ENCODE measurements at places on chromosomes 5 and 9.

DNA sequence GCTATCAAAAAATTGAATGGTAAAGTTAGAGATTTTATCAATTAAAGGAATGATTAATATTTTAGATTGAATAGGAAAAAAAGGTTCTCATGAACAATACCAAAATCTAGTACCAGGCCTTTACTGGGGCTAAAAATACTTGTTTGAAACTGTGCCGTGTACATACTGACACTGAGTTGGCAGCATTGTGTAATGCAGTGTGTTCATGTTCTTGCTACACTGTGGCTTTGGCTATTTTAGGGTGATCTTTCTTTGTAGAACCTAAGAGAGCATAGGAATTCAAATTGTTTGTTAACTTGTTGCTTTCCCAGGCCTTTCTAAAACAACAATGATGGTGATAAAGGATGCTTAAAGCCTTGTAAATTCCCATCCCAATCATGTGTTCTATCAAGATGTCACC lies 80.9 kb downstream of the KIF4B start:
- no peak for DNase-seq

DNA sequence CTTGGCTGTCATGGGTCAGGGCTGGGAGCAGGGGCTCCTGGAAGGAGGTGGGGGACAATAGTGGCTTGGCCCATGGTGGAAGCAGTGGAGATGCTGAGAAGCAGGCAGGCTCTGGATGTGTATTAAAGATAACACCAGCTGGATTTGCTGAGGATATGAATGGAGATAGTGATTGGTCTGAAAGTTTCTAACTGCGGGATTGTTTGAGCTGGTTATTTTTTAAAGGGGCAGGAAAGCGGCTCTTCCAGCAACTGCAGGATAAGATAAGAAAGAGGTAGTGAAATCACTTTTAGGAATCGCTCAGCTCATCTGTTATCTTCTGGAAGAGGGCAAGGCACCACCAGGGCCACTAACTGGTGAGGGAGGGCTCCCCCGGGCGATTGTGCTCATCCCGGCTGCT lies 125.5 kb downstream of the TENT4A start:
- no peak for DNase-seq

- DNase-seq: no peak
Observed at GRCh38 chr5:134510970-134511795, 14.3 kb upstream of the JADE2 start.

- no peak for DNase-seq
Observed at GRCh38 chr9:94950579-94951323, 224.3 kb downstream of the AOPEP start.

DNA sequence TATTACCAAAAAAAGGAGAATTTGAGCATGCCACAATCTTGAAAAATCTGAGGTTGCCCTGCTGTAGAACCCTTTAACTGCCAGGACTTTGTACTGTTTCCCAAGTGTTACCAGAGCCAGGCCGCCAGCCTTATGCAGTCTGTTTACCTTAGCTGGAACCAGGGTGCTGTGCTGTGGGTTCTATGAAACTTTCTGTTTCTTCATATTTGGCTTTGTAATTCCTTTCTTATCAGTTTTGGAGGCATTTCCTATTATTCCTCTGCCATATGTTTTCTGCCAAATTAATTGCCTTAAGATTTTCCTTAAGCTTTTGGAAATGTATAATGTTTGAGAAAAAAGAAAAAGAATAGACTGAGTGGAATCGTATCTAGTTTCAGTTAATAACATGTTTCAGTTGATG lies 2.1 kb downstream of the S1PR3 start:
- no peak for DNase-seq

DNA sequence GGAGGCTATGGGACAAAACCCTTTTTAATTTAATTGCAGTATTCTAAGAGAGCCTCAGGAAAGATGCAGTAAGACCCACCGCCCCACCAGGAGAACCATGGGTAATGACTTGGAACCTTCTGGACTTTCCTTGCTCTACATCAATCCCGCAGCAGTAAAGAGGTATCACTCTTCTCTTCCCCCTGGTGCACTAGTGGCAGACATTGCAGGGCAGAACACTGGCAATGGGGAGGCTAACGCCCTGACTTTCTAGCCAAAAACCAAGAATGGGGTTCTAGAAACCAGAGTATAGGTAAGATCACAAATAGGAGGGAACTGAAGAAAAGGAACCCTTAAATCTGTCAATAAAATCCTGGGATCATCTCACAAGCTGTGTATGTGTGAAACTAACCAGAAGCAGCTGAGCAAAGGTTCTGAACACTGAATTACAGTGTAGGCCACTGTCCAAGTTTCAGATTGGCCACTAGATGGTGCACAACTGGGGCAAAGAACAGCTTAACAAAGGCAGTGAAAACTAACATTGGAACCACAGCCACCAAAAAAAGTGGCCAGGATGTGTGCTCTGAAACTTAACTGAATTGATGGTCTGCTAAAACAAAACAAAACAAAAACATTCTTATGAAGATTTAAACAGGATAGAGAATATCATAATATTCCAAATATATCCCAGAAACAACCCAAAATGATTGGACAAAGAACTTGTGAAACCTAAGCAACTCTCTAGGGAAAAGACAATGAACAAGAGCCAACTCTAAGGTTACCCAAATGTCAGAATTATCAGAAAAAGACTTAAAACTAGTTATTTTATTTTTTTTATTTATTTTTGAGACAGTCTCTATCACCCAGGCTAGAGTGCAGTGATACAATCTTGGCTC lies 6.6 kb upstream of the FAM151B start:
- DNase-seq: peak; percentile 67

- DNase-seq: no peak
Observed at GRCh38 chr5:38816083-38817030, 29.5 kb upstream of the OSMR start.

- DNase-seq: no peak
Observed at GRCh38 chr5:775961-776861, 8.3 kb downstream of the ZDHHC11B start.

DNA sequence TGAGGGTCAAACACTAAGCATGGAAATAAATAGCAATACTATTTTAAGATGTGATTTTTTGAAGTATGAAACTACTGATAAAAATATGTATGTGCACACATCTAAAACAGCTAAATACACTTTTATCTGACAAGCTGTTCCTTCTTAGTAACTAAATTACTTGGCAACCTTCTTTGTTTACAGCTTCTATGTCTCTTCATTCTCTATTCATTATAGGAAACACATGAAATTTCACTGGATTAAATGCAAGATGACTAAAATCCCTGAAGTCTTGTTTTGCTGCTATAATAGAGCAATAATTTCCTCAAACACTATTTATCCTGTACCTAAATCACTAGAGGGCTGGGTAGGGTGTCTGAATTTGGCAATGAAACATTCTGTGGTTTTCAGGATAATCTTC lies 11.7 kb downstream of the RICTOR start:
- no peak for DNase-seq

DNA sequence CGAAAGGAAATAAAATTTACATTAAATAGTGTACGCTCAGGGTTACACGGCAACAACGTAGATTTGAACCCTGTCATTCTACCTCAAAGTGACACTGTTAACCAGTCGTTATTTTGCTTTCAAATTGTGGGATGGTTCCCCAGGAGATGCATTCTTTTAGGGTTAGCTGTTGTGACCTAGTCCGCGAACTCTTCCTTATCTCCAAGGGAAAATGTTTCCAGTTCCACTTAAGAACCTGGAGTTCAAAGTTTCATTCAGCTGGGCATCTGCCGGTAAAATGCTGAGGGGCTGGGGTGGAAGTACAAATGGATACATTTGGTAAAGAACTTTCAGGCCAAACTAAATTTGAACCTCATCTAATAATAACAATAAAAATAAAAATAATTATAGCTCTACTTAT lies 264.6 kb downstream of the NR3C1 start:
- no peak for DNase-seq

DNA sequence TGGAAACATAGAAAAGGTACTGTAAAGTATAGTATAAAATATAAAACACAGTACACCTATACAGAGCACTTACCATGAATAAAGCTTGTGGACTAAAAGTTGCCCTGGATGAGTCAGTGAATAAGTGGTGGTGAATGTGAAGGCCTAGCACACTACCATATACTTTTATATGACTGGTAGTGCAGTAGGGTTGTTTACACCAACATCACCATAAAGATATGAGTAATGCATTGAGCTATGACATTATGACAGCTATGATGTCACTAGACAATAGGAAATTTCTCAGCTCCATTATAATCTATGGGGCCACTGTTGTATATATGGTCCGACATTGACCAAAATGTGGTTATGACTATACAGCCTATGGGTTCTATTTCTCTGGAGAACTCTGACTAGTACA lies 291.8 kb upstream of the ACTBL2 start:
- DNase-seq: no peak

- DNase-seq: no peak
Observed at GRCh38 chr5:121296356-121296755, 555.3 kb upstream of the FTMT start.

DNA sequence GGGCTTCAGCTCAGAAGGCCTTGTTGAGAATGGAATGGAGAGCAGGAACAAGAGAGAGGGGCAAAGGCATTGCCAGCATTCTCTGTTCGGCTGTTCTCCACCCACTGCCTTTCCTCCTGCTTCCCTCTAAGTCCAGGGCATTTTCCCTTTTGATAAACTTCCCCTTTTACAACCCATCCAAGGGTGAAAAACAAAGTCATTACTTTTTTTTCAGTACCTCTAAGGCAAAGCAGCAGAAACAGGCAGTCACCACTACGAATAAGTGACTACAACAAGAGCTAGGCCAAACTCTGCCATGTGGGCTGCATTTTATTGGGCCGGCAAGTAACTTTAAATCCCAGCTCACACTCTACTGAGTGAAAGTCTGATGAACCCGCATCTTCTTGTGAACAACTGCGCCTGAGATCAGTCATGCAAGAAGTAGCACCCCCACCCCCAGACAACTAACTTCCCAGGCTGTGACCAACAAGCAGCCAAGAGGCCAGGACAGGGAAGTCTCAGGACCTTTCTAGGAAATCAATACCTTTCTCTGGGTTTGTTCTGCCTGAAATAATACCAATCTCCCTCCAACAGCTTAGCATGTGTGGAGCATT lies 13.1 kb downstream of the IL7R start:
- DNase-seq: no peak

DNA sequence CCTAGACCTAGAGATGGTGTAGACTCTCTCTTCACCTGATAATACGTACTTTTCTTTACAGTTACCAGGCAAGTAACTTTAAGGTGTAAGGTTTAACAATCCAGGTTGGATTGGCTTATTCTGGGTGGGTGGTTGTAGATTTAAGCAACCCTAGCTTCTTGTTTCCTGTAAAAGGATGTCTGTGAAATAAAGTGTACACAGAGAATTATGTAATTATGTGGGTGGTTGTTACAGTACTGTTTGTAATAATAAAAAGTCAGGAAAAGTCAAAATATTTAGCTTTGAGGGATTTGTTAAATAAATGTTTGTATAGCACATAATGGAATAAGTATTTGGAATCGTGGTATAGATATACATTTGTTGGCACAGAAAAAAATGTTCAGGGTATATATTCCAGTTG lies 43.7 kb upstream of the F2R start:
- no peak for DNase-seq

DNA sequence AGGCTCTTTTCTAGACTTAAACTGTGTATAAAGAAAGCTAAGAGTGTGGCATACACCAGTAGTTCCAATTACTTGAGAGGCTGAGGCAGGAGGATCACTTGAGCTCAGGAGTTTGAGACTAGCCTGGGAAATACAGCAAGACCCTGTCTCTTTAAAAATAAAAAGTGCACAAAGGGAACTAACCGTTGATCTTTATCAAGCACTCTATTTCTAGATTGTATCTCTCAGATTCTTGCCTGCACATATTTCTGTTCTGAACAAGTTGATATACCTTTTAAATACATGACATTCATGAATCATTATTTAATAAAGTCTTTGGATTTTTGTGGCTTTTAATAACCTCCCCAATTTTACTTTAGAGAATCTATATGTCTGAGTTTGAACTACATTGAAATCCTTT lies 47.2 kb downstream of the HMGCR start:
- no peak for DNase-seq

- DNase-seq: no peak
Observed at GRCh38 chr5:40981420-40981819, 72.1 kb downstream of the C7 start.

DNA sequence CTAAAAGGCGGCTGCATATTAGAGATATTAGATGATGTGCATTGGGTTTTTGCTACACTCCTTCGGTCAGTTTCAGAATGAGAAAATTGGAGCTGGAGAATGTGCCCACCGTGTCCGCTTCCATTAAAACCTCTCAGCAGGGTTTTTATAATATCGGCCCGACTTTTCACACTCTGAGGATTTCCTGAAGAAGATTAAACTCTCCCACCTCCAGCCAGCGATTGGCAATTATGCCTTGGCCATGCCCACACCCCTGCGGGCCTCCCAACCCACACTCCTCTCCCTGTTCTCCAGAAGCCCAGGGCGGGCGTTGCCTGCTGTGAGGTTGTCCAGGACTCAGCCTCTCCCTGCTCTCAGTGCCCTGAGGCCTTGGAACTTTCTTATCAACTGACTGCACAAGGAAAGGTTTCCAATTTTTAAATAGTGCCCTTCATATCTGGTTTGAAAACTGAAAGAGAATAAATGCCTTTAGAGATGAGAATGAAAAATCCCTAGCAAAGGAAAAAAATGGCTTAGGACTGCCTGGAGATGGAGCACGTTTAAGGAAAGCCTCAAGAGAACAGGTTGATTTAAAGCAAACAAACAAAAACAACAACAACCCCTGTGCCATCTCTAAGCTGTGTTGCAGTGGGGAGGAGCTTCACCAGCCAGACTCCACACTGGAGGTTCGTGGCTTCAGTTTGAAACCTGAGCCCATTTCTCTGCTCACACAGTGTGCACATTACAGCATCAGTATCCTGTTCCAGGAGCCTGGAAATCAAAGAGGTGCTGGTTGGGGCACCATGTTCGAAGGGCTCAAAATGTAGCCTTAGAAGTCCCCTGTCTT lies 292.9 kb downstream of the NSG2 start:
- DNase-seq: no peak

- no peak for DNase-seq
Observed at GRCh38 chr5:149760854-149761187, 30.7 kb downstream of the PPARGC1B start.

DNA sequence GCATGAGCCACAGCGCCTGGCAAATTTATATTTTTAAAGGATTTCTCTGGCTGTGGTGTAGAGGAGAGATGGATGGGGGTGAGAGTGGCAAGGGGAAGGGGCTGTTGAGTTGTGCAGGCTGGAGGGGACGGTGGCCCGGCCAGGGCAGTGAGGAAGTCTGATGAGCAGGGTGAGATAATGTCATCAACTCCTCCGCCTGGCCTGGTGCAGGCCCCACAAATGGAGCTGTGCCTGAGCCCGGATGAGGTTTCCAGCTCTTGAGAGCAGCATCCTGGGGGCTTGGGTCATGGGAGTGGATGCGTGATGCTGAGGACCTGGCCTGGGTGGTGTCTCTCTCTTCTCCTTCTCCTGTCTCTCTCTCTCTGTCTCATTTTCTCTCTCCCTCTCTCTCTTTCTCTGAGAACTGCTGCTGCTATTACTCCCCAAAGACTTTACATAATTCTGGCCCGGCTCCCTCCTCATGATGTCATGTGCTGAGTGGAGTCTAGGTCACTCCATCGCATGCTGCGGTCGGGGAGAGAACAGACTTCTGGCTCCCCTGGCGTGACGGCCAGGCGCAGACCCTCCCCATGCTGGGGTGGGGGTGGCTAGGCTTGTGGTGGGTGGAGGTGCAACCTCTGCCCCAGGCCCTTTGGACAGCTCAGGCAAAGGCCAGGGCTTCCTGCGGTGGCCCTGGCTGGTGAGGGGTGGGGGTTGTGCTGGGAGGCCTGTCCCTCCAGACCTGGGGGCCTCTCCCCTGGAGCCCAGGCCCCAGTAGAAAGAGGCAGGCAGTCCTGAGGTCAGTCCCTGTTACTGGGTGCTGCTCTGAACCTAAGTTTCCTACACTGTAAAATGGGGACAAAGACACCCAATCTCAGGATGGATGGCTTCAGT lies 26.4 kb downstream of the FGF18 start:
- no peak for DNase-seq

GRCh38 chr5:137822984-137823383 lies 44.7 kb upstream of the MYOT start:
- no peak for DNase-seq

All from MM.1S (cell line).